ENCODE measurements at places on chromosomes 7 and 10.
A peak's percentile ranks its signal among the peaks of the same experiment; 100 is the strongest.

GRCh38 chr10:4649886-4650508 is 176.0 kb upstream of the AKR1E2 start:
- DNase-seq, result no peak

DNA sequence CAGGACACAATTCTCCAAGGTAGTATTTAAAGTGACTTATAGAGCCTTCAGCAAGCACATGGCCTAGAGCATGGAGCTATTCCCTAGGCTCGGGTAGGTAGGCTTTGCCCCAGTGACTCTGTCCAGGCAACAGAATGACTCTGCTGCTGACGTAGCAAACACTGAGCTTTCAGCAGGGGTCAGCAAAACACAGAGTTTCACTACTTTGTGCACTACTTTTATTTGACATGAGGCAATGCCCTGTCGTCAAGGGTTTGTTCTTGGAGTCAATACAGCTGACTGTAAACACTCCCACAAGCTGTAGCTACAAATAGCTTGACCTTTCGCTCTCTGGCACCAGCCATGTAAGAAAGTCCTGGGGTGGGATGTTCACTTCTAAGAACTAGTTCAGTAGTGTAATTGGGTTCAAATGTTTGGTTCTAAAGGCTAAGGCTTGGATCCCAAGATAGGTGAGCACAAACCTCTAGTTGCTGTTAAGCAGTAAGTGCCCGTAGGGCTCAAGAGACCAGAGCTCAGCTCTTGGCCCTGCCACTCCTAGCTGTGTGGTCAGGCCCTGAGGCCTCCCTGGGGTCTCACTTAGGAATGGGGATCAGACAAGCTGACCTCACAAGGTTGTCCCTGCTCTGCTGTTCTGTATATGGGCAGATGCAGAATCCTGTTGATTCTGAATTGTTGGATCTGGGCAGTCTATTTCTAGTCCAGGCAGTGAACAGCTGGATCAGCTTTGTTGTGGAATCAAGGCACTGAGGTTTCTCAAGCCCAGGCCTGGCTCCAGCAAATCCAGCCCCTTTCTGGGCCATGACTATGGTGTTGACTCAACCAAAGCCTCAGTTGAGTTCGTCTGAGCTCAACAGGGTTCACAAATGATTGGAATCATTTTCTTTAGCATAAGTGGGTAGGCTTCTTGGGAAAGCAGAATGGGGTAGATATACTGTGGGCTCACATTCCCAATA is 10.7 kb downstream of the NODAL start:
- DNase-seq, result peak; percentile 16

DNA sequence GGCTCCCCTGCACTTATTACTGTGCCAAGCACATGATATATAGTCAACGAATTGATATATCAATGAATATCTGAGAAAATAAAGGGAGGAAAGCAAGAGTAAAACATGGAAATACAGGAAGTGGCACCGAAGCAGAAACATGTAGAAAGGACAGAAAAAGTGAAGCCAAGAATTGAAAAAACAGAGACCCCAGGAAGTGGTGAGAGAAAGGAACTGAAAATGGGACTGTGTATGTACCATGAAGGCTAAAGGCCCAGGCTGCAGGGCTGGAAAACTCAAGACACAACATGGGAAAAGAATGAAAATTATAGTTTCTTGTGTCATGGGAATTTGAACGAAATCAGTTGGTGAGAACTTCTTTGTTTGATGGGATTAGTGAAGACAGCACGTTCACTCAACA is 60.6 kb downstream of the MAP3K8 start:
- no peak for DNase-seq

GRCh38 chr7:49802600-49802999 is 29.2 kb downstream of the VWC2 start:
- DNase-seq, result no peak

DNA sequence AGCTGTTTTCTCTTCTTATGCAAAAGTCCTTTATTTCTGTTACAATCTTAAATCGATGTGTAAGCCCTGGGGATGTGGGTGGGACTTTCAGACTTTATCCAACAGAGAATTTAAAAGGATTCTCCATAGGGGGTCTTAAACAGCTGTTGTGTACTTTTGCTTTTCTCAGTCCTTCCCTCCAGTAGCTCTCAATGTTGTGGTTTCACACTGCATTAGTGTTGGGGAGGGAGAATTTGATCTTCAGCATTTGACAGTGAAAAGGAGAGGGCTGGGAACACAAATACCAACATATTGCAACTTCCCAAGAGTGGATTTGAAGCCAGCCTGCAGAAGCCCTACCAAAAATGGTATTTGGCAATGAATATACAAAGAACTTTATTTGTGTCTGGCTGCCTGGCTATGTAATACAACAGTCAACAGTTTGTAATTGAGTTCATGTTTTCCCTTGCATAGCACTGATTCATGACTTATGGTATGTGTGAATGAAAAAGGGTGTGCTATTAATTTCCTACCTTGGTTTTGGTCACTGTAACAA is 80.1 kb upstream of the CAPZA2 start:
- no peak for DNase-seq

DNA sequence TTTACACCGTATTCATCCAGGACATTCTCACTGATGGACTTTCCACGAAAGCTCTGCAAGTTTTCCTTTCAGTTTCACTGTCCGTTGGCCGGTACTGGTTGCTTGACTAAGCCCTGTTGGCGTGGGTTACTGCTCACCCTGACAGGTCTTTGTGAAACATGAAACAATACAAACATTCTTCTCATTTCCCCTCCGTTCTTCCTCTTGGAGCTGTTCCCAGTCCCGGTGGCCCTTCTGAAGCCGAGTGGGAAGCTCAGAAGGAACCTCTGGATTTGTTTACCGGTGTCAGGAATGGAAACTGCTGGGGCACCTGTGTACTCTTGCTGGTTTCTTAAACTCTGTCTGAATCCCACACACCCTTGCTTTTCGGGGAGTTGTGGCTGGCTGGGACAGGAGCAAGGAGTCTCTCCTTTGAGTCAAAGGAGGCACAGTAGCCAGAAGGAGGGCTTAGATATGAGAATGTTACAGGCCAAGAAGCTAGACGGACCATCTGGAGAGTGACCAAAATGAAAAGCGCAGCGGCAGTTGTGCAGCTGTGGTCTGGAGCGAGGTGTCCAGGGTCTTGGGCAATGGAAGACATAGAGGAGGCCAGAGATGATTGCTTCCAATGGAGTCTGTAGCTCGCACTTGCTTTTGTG is 45.7 kb downstream of the LYZL2 start:
- peak; percentile 64 for DNase-seq

DNA sequence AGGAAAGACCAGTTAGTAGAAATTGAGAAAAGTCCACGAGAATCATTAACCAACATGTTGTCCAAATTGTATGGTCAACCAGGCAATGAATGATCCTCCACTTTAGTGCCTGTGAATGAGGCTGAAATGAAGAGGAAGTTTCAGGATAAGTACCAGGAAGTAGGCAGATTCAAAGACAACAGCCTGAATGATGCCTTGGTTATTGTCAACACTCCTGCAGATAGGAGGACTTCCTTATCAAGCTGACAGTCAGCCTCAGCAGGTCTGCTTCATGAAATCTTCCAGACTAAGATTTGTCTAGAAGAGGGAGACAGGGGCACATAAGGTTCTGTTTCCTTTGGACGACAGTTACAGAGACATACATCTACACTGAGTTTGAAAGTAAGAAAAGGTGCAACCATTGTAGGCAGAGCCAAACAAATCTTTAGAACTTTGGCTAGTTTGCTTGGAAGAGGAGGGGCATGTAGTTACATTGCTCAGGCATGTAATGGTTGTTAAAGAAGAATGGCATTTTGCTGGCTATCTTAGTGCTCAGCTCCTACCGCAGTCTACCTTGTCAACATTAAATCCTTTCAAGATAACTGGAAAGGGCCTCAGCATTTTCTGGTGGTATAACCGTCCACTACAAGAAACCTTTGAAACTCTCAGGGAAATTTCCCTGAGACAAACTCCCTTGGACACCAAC is 81.4 kb downstream of the ABI1 start:
- peak; percentile 16 for DNase-seq

- no peak for DNase-seq
These were observed 112.3 kb downstream of the ITGB8 start for GRCh38 chr7:20442951-20443350.

Data from hematopoietic multipotent progenitor cell treated with erythropoietin and hydrocortisone succinate and interleukin-3 and kit ligand, for 6 days (in vitro differentiated cells).